Hypothalamus (tissue), 51 donors: ENCODE measurements at places on chromosomes 12 and 14.

- no peak for DNase-seq
Observed at GRCh38 chr12:58811346-58811745, 109.0 kb downstream of the LRIG3 start.

GRCh38 chr12:116182359-116183063 lies 95.0 kb downstream of the MED13L start:
- no peak for DNase-seq

GRCh38 chr14:77561881-77562280 lies 54.6 kb downstream of the SPTLC2 start:
- no peak for DNase-seq

GRCh38 chr14:90809530-90810312 lies 6.5 kb downstream of the TTC7B start:
- no peak for DNase-seq

- DNase-seq: no peak
Observed at GRCh38 chr12:21065845-21066244, 65.1 kb upstream of the SLCO1B1 start.

- no peak for DNase-seq
Observed at GRCh38 chr14:71665157-71665556, 267.1 kb upstream of the RGS6 start.

- DNase-seq: peak; percentile 88
Observed at GRCh38 chr12:106136263-106136662, 2.5 kb downstream of the NUAK1 start.

DNA sequence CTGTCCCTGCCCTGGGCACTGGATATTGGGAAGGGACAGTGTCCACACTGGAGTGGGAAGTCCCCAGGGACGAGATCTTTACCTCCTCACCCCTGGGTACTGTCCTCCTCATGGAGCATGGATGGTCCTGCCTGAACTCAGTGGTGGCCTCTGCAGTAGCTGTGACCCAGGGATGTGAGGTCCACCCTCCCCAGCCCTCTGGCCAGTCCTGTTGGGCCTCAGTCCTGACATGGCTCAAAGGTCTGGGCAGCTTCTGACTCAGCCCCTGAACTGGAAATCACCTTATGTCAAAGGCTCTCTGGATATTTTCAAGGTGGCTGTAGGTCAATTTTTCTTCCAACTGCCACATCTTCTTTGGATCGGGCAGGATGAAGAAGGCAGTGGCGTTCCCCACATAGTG lies 24.4 kb downstream of the SERPINA1 start:
- no peak for DNase-seq

DNA sequence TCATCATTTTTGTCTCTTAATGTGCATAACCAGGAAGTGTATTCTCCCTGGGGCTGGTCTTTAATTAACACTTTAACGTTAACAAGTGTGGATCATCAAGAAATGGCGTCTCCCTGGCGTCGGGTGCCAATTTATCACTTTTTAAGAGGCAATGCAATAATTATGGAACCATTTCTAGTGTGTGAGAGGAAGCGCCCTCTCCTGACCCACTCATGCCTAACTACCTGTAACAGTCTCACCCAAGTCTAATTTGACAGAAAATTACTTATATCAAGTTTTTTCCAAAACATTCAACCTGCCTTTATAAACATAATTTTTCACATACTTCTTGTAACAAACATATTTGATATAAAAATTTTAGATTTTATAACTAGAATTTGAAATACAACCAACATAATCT lies 905.3 kb upstream of the MDGA2 start:
- DNase-seq: no peak

- no peak for DNase-seq
Observed at GRCh38 chr14:68312884-68313610, 479.8 kb downstream of the ZFP36L1 start.

DNA sequence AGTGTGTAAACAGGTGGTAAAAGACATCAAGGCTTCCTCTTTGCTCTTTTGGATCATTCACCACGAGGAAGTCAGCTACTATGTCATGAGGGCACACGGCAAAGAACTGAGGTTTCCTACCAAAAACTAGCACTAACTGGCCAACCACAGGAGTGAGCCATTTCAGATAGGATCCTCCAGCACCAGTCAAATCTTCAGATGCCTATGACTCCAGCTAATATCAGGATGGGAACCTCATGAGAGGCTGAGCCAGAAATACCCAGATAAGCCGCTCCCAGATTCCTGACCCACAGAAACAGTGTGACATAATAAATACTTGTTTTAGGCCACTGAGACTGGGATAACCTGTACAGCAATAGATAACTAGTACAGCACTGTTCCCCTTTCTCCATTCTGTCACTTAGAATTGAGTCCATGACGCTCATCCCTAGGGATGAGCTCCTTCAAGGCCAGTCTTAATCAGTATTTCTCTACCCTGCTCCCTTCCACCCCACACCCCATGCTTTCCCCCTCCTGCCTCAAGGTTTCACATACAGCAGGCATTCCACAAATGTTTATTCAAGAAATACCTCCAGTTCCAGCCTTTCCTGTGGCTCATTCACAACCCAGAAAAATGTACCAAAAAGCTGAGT lies 68.4 kb downstream of the PPM1H start:
- no peak for DNase-seq

DNA sequence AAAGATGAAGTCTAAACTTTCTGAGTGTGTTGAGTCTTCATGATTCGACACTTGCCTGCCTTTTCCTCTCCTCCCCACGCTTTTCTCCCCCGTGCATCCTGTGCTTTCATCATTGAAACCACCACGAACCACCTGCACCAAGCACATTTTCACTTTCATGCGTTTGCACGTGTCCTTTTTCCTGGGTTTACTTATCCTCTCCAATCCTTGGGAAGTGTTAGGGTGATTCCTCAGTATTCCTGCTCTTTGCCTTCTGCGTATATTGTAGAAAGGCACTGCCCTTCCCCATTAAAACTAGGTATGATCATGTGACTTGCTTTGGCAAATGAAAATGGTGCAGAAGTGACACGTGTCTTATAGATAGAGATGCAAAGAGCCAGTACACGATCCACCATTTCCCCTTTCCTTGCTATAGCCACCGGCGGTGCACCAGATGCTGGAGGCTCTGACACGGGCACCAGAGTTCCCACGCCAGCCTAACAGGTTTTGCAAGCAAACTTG lies 106.6 kb downstream of the BRMS1L start:
- DNase-seq: no peak

DNA sequence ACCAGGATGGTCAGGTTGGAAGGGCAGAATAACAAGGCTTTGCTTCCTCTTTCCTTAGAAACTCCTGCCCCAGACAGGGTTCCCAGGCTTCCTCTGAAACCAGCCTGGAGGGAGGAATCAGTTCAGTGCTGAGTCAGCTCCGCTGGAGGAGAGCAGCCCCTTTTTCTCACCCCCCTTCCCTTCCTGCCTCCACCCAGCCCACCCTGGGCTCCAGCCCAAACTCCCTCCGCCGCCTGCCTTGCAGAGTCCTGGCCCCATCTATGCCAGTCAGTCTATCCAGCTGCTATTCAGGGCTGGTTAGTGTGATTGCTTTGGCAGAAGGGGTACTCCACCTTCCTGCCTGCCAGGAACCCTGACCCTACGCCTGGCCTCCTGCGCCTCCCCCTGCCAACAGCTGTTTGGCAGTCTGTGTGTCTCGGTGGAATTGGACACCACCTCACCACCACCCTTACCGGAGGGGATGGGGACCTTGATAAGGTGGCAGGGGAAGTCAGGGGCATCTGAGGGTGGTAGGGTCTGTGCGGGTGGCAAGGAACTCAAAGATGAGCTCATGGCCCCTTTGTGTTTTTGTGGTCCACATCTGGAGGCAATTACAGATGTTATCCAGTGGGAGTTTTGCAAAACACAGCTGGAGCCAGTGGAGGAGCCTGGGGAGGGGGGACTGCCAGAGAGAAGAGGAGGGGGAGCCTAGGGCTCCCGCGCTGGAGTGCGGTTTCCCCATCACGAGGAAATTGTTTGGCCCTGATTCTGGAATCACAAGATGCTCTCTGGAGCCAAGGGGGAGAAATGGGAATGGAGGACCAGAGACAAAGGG lies 12.2 kb downstream of the MMP14 start:
- no peak for DNase-seq

DNA sequence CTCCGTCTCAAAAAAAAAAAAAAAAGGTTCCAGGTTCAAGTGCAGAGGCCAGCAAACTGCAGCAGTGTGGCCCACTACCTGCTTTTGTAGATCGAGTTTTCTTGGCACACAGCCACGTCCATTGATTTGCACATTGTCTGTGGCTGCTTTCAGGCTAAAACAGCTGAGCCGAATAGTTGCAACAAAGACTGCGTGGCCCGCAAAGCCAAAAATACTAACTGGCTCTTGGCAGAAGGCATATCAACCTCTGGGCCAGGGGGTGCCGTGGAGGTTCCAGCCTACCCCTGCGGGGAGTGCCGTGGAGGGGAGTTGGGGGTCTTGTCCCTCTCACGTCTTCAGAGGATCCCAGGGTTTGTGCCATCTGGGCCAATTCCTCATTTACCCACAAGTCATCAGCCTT lies 170.1 kb downstream of the ADGRD1 start:
- DNase-seq: no peak

DNA sequence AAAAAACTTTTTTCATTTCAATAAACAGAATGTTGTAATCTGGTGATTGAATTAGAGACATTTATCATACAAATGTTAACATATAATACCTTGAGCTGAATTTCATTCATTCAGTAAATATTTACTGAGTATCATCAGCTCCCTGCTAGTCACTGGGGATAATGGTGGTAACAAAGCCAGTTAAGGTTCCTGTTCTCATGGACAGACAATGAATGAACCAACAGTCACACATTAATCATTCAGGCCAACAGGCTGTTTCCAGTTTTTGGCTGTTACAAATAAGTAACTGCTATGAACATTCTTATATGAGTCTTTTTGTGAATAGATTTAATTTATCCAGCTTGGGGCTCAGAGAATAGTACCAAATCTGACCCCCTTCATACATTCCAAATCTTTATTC lies 13.5 kb downstream of the EXD2 start:
- no peak for DNase-seq

DNA sequence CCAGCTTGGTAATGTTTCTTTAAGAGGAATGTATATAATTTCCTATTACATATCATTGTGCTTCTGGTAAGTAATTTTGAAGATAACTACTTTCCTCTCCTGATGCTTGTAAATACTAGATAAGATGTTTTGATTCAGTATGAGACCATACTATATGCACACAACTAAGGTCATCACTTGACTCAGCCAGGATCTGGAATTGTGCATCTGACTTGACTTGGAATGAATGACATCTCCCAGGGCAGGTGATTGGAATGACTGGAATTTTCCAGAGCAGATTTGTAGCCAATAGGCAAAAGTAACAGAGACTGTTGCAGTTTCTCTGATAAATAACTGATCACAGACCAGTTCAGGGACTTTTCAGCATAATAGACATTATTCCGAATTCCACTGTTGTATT lies 11.1 kb downstream of the BEST3 start:
- no peak for DNase-seq

GRCh38 chr12:93441081-93441616 lies 598 bp downstream of the UBE2N start:
- no peak for DNase-seq

- DNase-seq: no peak
Observed at GRCh38 chr12:93710574-93710926, 33.4 kb downstream of the CRADD start.

- no peak for DNase-seq
Observed at GRCh38 chr12:49920915-49921286, 17.2 kb upstream of the FAIM2 start.

GRCh38 chr14:50769863-50770500 lies 61.0 kb downstream of the NIN start:
- DNase-seq: no peak

GRCh38 chr12:9700606-9700956 lies 31.1 kb downstream of the CLEC2D start:
- no peak for DNase-seq

GRCh38 chr12:28162697-28163096 lies 27.6 kb upstream of the CCDC91 start:
- no peak for DNase-seq

DNA sequence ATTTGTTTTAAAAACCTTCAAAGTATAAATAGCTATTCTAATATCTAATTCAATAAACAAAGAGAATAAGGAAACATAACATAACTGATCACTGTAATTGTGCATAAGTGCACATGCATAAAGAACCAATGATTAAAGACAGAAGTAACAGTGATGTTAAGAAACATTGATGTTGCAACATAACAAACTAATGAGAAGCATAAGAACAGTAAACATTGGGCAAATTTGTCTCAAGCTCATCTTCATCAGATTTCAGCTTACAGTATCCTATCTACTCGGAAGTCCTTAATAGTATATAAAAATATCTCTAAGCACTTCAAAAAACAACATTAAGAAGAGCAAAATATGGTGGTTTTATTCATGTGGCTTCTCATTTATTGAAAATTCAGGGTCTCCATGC lies 97.6 kb downstream of the GARIN6 start:
- DNase-seq: no peak

DNA sequence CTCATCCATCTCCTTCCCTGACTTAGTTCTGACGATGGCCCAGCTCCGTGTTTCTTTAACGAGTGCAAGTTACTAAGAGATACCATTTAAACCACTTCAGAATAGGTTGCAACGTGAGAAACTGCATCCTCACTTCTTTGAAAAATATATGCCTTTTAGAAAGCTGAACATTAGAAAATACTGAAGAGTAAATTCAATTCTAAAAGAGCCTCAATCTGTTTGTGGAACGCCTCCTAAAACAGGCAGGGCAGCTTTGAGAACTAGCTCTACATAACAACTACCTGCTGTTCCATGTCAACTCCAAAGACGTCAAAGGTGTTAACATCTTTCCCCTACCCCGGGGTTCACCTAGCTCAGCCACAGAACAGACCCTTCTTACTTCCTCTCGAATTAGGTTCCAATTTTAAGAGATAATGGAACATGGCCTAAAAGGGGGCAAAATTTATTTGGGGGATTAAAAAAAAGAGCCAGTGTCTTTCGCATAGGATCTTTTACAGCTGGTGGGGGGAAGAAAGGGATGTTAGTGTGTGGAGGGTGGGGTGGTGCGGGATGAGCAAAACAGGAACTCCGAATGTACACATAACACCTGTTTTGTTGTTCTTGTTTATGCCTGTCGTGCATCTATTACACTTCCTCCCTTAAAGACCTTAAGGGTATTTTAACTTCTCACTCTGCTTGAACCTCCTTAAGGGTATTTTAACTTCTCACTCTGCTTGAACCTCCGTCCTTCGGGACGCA lies 3.3 kb downstream of the BHLHE41 start:
- DNase-seq: no peak

DNA sequence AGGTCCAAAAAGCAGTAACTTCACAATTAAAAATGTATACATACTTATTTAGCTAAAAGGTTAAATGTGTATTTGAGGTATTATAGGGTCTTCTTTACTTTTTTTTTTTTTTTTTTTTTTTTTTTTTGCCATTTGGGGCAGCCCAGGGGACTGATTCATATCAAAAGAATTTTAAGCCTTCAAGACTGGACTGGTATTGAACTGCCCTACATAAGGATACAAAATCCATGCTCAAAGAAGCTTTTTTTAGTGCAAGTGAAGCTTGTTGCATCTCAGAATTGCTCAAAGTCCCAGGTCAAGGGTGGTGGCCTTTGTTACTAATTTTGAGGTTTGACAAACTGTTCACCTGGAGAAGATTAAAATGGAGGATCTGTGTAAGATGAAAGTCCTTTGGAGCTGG lies 124.0 kb downstream of the APAF1 start:
- no peak for DNase-seq

- no peak for DNase-seq
Observed at GRCh38 chr12:26018926-26019325, 60.4 kb downstream of the RASSF8 start.

GRCh38 chr12:102509123-102509626 lies 28.8 kb upstream of the IGF1 start:
- no peak for DNase-seq
